ENCODE measurements at places on chromosomes 3 and 15.

DNA sequence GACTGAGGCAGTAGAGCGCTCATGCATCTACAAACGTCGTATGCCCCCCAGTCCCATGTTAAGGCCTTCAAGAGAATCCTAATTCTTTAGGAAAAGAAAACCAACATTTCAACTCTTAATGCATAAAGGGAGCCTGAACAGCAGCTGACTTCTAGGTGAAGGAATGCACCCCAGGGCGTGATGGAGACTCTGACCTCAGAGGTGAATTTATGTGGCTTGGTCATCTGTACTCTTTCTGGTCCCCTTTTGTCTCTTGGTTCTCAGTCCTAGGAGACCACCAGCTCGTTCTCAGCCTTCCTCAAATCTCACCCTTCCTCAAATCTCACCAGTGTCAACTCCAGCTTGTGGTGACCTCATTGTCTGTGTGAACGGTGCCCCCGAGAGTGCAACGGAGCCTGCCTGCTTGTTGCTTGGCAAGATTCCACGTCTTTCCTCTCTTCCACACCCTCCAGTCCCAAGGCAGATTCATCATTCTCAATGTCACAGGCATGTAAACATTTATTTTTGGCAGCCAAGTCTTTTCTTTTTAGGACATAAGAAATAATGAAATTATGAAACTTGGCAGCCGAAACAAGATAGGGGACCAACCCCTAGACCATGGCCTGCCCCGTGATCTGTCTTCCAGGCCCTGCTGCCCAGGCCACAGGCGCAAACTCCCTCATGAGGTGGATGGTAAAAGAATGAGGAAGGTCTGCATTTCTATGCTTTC, 166.2 kb downstream of the ADAMTS17 start:
- DNase-seq: no peak

DNA sequence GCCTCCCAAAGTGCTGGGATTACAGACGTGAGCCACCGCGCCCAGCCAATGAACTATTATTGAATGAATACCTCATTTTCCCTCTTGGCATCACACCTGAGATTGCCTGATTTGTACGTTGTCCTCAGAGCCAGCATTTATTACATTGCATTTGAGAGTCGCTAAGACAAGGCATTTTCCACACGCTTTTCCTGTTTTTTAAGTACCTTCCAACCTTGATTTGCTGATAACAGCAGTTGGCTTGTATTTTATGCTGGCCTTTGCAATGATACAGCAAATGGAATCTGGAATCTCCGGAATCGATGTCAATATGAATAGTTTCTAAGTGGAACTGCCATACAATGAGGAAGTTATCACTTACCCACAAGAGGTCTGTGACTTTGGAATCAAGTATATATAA, 15.7 kb upstream of the CNBP start:
- DNase-seq: no peak

DNA sequence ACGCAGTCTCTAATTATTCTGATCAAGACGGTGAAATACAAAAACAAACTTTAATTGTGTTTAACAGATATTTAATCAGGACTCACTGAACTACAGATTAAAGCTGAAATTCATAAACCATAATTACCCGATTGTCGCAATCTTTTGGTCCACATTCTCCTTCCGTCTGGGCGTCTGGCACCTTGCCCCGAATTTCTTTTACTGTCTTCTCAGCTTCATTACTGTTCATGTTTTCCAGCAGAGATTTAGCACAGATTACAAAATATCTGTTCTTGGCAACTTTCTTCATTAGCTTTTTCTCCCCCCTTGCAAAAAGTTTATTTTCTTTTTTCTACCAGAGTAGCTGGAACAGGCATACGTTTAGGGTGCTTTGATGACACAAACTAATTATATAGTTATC, 271.4 kb downstream of the TIGIT start:
- no peak for DNase-seq

GRCh38 chr3:186818956-186819355, 12.7 kb upstream of the RFC4 start:
- DNase-seq: no peak

- DNase-seq: no peak
Measured at GRCh38 chr15:60840703-60841411, 361.9 kb upstream of the ICE2 start.

DNA sequence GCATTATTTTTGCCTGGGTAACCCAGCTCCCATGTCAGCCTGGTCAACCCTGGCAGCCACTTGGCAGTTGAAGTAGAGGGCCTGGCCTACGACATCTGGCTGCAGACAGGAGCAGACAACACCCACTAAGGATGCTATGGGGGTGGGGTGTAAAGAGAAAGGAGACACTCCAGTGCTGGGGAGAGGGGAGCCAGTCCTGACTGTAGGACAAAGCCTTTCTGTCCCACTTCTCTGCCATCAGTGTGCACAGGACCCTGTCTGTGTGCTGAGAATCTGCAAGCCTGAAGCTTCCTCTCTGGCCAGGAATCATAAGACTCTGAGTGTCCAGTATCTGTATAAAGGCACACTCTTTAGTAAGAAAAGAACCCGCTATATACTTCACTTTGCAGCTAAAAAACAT, 96.3 kb upstream of the CHRM5 start:
- DNase-seq: no peak

DNA sequence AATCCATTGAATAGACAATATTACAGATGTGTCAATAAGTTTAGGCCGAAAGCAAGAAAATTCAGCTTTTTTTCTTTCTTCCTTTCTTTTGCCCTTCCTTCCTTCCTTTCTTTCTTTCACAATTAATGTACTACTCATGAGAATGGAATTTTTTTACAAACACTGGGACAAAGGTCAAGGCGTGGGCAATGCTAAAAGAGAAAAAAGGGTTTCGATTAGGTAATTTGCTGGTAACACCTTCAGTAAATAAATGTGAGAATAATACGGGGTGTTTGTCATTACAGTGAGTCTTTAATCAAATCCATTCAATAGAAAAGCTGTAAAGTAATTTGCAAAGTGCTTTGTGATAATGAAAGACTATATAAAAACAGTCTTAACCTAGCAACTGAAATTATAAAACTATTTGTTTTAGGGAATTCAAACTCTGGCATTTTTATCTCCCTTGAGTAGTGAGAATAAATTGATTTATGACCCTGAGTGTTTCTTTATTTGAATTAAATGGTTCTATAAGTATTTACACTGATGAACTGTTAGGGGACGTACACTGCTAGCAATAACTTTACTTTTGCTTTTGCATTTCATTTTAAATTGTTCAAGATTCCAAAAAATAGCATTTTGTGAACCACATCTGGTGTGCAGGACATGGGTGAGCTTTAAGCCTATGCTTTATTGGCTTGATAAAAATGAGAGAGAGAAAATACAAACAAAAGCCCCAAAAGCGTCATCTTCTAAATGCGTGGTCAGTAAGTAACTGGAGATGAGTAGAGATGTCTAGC, 104.2 kb upstream of the THRB start:
- DNase-seq: no peak

- no peak for DNase-seq
Measured at GRCh38 chr3:172107403-172107802, 68.0 kb downstream of the FNDC3B start.

GRCh38 chr3:8835385-8835784, 66.0 kb upstream of the OXTR start:
- DNase-seq: no peak
